ENCODE measurements at places on chromosomes 2 and 18.

DNA sequence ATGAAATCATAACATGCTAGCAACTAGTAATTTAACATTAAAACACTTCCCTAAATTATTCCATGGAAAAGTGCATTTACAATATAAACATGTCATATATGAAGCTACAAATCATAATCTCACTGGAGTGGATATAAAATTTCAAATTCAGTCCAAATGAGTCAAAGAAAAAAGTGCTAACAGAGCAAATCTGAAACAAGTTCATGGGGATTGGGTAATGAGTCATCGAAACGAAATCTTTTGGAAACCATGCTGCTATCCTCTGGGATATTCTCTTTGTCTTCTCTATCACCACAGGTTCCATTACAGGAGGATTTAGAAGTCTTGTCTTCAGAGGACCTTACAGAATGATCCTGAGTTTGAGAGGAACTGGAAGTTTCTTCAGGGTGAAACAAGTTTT is 34.1 kb downstream of the STK17B start:
- DNase-seq: no peak

DNA sequence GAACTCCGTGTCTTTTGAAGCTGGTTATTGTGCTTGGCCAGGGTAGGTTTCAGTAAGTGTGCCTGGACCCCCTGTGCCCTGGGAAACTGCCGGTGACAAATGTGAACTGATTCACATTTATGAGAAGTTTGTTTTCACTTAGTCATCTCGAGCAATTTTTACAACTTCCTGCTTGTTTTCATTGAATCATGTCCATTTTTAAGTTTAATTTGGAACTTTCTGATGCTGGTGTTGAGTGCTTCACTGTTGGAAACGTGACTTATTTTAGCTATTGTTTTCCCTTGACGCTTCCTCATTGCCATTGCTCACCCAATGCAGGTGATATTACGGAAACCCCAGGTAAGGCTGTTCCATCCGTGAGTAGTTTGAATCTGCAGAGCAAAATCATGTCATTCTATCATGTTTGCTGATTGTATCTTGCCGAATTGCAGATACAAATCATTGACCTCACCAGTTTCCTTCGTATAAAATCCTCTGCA is 97.2 kb downstream of the RTN4 start:
- DNase-seq: no peak

GRCh38 chr2:241047253-241048010 is 49.0 kb downstream of the SNED1 start:
- DNase-seq: no peak

DNA sequence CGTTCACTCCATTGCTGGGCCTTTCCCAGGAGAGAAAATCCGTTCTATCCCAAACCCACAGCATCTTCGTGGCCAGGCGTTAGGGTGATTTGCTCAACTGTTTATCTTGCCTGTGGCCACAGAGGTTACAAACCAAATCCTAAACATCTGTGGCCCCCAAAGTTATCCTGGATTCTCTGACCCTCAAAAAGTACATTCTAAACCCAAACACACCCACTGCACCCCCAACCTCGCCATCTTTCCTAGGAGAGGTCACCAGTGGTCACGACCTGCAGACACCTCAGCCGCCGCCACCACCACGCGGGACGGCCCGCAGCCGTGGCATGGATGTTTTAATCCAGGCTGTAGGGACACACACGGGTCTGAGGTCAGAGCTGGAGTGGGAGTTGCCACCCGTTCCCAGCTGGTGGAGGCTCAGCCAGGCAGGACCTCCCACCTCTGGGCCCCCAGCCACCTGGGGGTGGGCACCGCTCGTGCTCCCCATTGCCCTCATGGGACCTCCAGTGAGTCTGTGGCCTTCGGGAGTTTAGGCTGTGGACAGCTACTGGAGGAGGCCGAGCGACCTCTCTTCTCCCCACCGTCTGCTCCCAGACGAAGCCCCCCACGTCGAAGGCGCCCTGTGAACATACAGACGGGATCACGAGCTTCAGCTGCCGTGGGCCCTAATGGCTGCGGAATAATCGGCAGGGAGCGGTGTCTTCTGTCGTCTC is 72.0 kb downstream of the KCNG2 start:
- peak; percentile 23 for DNase-seq

- DNase-seq: no peak
Measured at GRCh38 chr18:38487521-38487920, 921.9 kb upstream of the CELF4 start.

GRCh38 chr2:73906847-73907505 is 14.2 kb downstream of the ACTG2 start:
- DNase-seq: no peak

DNA sequence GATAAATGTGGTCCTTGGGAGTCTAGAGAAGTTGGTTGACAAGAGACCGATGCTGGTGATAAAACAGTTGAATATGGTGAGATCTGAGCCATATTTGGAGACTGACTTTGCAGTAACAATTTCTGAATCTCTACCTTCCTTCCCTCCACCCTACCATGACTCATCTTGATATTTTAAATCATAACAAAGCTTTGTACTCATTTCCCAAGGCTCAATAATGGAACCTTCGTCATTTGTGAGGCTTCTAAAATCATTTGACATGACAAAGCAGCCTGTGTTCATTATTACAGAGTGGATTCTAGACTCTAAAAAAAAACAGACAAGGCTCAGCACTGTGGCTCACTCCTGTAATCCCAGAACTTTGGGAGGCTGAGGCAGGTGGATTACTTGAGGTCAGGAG is 38.5 kb upstream of the PDCL3 start:
- DNase-seq: no peak

DNA sequence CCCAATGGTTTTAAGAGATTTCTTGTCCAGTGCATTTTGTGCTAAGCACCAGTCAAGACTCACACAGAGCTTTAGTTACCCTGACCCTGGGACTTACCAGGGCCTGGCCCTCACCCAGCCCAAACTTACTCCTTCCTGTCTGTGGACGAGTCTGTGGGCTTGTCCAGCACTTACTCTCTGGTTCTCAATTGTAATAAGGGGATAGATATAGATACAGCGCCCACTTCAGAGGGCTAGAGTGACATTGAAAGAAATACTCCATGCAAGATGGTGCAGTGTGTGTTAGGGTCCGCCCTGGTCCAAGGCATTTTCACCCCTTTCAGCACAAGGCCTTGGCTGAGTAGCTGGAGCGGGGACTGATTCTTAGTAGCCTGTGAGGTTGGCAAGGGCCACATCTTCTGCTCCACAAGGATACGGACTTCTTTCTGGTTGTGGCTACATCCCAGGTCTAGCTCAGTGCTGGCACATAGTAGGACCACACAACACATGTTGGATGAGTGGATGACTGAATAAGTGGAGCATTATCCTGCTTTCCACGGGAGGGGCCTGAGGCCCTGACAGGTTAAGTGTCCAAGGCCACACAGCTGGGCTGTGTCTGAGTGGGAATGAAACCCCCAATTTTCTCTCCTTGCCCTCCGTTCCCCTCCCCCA is 3.8 kb upstream of the ARID5A start:
- no peak for DNase-seq

DNA sequence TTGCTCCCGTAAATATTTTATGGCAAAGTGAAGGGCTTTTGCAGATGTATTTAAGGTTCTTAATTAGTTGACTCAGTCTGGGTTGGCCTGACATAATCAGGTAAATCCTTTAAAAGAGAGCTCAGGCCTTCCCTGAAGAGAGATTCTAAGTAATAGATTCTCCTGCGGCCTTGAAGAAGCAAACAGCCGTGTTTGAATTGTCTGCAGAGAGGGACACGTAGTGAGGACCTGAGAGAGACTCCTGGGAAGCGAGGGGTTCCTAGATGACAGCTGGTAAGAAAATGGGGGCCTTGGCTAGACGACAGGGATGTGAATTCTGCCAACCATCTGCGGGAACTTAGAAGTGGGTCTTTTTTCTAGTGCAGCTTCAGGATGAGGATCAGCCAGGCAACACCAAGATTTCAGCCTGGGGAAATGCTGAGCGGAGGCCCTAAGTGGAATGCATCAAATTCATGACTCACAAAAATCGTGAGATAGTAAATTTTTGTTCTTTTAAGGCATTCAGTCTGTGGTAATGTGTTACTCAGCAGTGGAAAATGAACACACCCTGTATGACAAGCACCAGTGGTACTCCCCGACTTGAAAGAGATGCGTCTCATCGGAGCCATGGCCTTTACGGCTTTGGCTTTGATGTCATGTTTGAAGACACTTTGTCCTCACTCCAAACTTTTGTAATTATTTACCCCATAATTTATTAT is 62.1 kb upstream of the SMIM21 start:
- DNase-seq: no peak

GRCh38 chr2:8342407-8342806 is 339.4 kb upstream of the ID2 start:
- DNase-seq: no peak
